SK-N-MC (cell line): ENCODE measurements at places on chromosomes 4 and X.

DNA sequence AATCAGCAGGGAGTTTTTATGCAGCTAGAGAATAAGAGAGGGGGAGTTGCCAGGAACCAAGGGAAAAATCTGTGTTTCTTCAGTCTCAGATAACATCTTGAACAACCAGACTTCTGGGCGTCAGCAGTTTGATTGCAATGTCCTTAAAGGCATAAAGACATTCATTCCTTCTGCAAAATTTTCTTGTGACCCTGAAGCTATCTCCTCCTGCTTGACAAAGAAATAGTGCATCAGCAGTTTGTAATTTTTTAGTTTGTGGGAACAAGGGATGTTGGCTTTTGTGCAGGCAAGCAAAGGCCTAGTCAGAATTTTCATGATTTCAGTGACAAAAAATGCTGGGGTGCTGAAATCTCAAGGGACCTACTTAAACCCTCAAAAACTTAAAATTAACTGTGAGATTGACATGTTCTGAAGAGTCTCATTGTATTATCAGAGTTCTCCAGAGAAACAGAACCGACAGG lies 125.8 kb upstream of the UNC5C start:
- DNase-seq, result peak; percentile 88

DNA sequence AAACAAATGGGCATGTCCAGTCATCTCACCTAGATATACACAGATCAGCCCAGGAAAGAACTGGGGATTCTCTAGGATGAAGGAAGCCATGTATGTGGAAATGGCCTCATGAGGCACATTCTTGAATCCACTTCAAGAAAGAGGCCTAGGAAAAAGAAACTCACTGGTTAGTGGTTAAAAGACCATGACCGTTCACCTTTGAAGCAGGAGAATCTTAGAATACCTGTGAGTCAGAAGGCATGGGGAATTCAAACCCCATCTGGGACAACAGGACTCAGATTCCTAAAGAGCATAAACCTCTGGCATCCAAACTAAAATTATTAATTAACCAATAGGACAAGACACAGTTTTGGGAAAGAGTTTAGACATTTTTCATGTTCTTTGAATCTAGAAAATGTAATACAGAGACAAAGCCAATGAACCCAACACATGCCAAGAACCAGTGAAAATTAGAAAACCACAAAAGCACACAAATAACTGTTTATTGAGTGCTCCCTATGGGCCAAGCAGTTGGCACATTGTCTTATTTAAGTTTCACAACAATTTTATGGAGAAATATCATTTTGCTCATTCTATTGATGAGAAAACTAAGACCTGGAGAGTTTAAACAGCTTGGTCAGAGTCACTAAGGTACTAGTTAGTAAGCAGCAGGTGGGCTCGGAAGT lies 97.5 kb downstream of the NPNT start:
- no peak for DNase-seq

DNA sequence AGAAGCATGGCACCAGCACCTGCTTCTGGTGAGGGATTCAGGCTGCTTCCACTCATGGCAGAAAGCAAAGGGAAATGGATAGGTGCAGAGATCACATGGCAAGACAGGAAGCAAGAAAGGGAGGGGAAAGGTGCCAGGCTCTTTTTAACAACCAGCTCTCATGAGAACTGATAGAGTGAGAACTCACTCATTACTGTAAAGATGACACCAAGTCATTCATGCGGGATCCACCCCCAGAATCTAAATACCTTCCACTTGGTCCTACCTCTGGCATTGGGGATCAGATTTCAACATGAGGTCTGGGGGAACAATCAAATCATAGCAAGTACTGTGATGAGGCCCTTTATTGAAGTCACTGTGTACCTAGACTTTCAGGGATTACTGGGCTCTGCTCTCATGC lies 72.0 kb upstream of the PRDM5 start:
- DNase-seq, result no peak

GRCh38 chr4:72243641-72244040 lies 211.8 kb downstream of the NPFFR2 start:
- DNase-seq, result no peak

DNA sequence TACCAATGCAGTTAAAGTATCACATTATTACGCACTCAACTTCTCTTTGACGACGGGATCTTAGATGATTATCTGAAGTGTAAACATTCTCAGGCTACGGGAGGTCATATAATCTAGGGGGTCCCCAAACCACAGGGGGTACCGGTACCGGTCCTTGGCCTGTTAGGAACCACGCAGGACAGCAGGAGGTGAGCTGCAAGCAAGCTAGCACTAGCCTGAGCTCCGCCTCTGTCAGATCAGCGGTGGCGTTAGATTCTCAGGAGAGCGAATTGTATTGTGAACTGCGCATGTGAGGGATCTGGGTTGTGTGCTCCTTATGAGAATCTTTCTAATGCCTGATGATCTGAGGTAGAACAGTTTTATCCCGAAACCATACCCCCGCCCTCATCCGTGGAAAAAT lies 20.6 kb upstream of the PRR27 start:
- no peak for DNase-seq
